Epithelial cell of proximal tubule (primary cell): ENCODE measurements at places on chromosomes 3 and 15.

DNA sequence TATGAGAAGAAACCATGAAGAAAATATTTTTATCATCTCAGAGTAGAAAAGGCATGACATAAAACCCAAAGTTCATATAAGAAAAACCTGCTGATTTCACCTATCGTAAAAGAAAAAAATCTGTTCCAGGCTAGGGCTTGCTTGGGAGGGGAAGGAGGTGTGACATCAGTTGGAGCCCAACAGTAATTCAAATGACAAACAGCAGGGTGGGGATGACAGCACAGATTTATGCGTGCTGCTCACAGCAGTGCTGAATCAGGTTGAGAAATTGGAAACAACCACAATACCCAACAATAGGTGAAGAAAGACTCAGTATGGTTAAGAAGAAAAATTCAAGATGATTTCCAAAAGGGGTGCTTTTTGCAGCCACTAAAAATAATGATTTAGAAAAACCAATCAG is 172.4 kb downstream of the PDE8A start:
- no peak for DNase-seq

DNA sequence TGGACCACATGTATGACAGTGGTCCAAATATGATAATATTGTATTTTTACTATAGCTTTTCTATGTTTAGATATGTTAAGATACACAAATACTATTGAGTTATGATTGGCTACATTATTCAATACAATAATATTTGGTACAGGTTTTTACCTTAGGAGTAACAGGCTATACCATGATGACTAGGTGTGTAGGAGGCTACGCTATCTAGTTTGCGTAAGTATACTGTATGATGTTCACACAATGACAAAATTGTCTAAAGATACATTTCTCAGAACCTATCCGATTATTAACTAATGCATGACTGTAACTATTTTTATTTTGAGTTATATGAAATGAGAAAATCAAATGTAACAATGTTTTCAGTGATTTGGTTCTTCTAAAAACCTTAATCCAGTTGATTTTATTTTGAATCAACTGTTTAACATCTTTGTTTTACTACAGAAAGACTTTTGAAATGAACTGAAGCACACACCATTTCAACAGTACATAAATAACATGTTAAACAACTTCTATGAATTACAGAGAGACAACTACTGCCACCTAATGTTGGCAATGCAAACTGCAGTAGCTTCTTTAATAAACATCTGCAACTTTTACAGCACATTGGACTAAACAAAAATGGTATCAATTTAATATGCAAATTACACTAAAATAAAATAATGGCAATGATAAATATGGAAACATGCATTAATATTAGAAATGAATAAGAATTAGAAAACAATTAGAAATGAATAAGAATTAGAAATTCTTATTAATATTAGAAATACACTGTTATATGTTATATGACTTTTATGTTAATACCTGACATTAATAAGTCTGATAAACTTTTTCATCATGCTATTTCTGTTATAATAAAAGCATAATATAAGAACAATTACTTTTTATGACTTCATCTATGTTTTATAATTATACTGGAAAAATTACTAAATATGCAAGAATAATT is 255.7 kb downstream of the MBNL1 start:
- no peak for DNase-seq

GRCh38 chr3:147864754-147865354 is 455.7 kb downstream of the ZIC1 start:
- no peak for DNase-seq

GRCh38 chr15:58856086-58856485 is 77.4 kb downstream of the SLTM start:
- DNase-seq, result no peak

DNA sequence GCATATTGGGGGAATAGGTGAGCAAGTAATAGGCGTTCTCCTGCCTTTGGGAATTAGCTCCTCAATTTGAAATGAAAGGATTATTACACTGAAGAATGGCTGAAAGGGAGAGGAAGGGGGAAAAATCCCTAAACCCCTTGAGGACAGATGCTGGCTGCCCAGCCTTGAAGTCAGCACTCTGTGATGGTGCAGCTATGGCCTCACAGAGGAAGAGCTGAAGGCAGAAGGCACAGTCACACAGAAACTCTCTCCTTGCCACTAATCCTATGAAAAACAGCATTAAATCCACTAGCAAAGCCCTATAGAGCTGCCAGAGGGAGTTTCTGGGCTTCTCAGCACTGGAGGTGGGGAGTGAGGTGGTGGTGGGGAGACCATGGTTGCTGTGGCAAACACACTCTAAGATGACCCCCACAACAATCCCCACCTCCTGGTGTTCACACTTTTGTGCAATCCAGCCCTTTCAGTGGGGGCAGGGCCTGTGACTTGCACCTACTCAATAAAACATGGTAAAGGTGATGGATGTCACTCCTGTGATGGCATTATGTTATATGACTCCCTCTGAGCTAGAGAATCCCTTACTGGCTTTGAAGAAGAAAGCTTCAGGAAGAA is 101.2 kb downstream of the RFTN1 start:
- no peak for DNase-seq

GRCh38 chr3:90091549-90091948 is 984.1 kb downstream of the EPHA3 start:
- DNase-seq, result no peak
